Body of pancreas (tissue), 4 donors: ENCODE measurements at places on chromosomes 16 and 17. TPM values are rescaled to one million over a fixed set of nuclear protein-coding genes. Genes with fewer than 3 reads are reported as not detected.

GRCh38 chr16:70605283-70605657, 41.1 kb upstream of the IL34 start:
- DNase-seq: no peak

GRCh38 chr16:1184156-1184868, 31.4 kb downstream of the CACNA1H start:
- DNase-seq: no peak

- DNase-seq: peak; percentile 47
Observed at GRCh38 chr17:49361129-49361901, 735 bp downstream of the ZNF652 start.

DNA sequence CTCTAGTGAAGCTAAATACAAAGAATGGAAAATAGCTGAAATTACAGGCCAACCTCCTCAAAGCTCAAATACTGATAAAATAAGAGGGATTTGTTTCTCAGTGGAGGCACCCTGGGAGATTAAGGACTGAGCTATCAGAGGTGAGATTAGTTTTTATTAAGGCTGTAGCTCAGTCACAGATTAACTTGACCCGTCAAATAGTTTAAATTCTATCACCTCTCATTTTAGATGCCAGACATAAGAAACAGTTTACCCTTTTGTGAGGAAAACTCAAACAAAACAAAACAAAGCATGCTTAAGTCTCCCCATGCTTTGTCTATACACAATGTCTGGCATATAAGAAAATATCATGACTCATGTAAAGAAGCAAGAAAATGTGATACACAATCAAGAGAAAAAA, 208.3 kb upstream of the PMFBP1 start:
- no peak for DNase-seq

DNA sequence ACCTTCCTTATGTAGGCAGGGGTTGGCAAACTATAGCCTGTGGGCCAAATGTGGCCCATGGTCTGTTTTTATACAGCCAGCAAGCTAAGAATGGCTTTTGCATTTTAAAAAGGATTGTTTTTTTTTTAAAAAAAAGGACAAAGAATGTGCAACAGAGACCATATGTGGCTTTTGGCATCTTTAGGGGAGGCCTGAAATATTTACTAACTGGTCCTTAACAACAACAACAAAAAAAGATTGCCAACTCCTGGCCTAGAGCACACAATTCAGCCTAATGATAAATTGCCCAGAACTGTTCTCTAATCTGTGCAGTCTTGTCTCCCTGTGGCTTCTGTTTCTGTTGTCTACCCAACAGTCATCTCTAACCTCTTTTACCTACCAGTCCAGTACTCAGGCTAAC, 67.1 kb downstream of the SSH2 start:
- no peak for DNase-seq

GRCh38 chr17:81667754-81668153, 1.2 kb downstream of the CCDC137 start:
- DNase-seq: no peak

SLC47A1 gene
- not detected for total RNA-seq

DNA sequence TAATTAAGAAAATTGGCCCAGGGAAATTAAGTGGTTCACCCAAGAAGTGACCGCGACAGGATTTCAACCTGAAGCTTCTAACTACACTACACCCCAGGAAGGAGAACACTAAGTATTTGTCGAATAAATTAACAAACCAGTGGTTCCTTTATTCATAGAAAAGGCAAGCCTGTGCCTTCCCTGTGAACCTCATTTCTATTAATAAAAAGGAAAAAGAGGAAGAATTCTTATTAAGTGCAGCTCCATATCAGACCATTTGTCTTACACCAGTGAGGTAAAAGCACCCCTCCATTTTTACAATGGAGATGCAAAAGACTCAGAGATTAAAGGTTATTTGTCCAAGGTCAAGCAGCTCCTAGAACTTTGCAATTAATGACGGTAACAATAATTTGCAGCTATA, 1.7 kb downstream of the COPS3 start:
- DNase-seq: no peak

DNA sequence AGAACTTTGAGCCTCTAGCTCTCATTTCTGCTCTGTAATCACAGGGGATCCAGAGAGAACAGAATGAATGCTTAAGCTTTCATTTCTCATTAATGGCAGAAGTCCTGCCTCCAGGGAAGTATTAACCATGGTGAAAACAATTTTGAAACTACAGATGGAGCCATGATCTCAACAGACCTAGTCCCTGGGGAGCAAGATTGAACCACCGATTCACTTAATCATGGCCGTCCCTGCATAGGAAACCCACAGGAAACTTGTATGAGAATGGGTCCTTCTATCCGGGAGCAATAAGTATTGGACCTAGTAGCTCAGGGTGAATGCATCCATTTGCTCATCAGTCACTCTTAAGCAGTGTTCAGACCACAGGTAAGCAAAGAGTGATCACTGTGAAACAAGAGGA, 40.2 kb upstream of the CLEC18A start:
- no peak for DNase-seq

- DNase-seq: no peak
Observed at GRCh38 chr17:63538693-63539595, 11.3 kb upstream of the DCAF7 start.

DNA sequence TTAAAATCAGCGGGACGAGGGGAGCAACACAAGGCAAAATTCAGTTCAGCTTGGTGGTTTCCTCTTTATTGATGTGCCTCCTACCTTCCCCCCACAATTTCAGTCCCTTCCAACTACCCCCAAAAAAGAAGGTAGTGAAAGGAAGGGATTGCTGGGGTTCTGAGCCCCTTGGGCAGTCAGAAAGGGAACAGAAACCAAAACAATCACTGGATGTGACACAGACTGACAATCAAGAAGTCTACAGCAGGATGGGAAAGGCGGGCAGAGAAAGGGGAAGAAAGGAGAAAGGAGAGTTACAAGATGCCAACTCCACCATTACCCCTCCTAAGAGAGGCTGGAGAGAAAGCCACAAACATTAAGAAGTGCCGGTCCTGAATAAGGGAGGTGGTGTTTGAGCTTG, 1.1 kb upstream of the PHF23 start:
- no peak for DNase-seq

DNA sequence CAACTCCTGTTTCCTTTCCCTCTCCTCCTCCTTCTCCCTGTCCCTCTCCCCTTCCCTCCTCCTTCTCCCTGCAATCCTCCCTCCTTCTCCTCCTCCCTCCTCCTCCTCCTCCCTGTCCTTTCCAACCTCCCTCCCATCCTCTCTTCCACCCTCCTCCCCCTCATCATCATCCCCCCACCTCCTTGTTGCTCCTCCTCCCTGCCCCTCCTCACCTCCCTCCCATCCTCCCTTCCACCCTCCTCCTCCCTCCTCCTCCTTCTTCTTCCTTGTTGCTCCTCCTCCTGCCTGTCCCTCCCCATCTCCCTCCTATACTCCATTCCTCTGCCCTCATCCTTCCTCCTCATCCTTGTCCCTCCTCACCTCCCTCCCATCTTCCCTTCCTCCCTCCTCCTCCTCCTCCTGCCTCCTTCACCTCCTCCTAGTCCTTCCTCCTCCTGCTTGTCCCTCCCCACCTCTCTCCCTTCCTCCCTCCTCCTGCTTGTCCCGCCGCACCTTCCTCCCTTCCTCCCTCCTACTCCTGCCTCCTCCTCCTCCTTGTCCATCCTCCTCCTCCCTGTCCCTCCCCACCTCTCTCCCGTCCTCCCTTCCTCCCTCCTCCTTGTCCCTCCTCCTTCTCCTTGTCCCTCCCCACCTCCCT, 222.5 kb downstream of the IRF8 start:
- no peak for DNase-seq

- DNase-seq: no peak
Observed at GRCh38 chr17:39675390-39676082, 7.3 kb downstream of the PNMT start.

GAS2L2 gene
- total RNA-seq: not detected

TUBG2 gene
- total RNA-seq: 80.4 TPM

TMEM100 gene
- 5.6 TPM for total RNA-seq

- no peak for DNase-seq
Observed at GRCh38 chr17:39513915-39514314, 52.6 kb downstream of the CDK12 start.

- no peak for DNase-seq
Observed at GRCh38 chr17:55124730-55125360, 139.9 kb upstream of the HLF start.

GRCh38 chr16:25018972-25019617, 3.9 kb upstream of the ARHGAP17 start:
- no peak for DNase-seq

- peak; percentile 66 for DNase-seq
Observed at GRCh38 chr17:57114085-57114673, 29.1 kb downstream of the AKAP1 start.

GRCh38 chr17:50051082-50051576, 4.8 kb upstream of the ITGA3 start:
- peak; percentile 29 for DNase-seq

GRCh38 chr17:46792071-46792470, 26.4 kb downstream of the WNT3 start:
- no peak for DNase-seq
